ENCODE measurements at places on chromosomes 7 and 10. TPM values are rescaled to one million over a fixed set of nuclear protein-coding genes. Genes with fewer than 3 reads are reported as not detected.

The SPDYE5 gene
- 0.27 TPM for polyA plus RNA-seq

DNA sequence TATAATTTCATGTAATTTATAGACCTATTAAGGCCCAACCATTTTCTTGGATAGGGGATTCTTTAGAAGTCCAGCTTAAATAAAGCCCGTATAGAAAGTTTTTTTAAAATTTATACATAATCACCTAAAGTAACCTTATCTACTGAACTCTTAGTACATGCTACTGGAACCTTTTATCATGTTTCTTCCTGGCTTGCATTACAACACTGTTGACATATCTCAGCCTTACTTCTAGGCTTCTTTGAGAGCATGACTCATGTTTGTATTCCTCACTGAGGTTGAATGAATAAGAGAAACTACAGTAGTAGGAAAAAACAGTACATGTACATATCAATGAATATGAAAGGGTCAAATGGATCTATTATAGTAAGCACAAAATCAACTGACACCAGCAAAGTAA, 8.2 kb upstream of the MAGI2 start:
- no peak overlapping the region for H3K4me3 ChIP-seq
- no peaks in the 10 kb centered on the region for H3K4me1 ChIP-seq
- no peaks in the 10 kb centered on the region for H3K36me3 ChIP-seq
- H3K27me3 ChIP-seq, result no peaks in the 10 kb centered on the region

DNA sequence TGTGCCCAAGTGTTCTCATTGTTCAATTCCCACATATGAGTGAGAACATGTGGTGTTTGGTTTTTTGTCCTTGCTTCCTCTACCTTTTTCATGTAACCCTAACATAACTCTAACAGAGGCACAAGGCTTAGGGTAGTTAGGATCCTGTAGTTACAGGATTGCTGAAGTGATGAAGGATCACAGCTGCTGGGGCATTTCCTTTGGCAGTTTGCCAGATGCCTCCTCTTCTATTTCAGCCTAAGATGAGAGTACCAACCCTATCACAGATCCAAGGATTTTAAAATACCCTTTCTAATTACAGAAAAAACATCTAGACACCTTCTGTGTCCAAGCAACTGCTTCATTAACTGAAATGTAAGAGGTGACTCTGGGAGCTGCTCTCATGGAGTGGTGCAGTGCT, 141.7 kb upstream of the COL1A2 start:
- no peak overlapping the region for H3K4me3 ChIP-seq
- no peaks in the 10 kb centered on the region for H3K4me1 ChIP-seq
- H3K27me3 ChIP-seq, result no peaks in the 10 kb centered on the region
- DNase-seq, result no peak
- H3K27ac ChIP-seq, result no peak overlapping the region

DNA sequence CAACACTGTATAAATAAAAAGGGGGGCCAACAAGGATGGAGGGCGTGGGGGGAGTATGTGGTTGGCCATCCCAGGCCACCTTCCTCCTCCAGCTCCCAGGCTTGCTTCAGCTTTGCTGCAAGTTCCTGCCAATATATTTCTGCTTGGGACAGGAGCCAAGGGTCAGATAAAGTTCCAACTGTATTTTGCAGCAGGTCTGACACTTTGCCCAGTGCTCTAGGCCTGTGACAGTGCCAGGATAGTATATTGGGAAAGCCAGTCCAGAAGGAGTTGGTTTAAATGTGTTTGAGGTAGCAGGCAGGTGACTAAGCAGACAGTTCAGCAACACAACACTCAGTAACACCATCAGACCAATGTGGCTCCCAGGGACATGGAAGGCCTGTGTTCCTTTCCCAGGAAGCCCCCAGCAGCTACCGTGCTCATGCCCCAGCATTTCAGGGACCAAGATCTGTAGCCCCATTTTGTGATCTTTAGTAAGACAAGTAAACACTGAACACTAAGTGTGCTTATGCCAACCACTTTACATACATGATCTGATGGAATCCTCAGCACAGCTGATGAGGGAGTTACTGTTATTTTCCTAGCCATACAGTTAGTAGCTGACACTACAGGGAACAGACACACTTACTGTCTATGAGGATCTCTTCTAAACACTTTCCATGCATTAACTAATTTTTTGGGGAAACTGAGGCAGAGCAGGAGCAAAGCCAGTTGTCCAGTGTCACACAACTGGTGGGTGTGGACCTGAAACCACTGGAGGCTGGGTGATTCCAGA, 38.9 kb downstream of the DNAJB12 start:
- no peaks in the 10 kb centered on the region for H3K27me3 ChIP-seq
- no peak overlapping the region for H3K27ac ChIP-seq
- H3K4me3 ChIP-seq, result no peak overlapping the region
- no peak for DNase-seq
- peaks cover 54% of the 10 kb centered on the region for H3K4me1 ChIP-seq
- no peaks in the 10 kb centered on the region for H3K36me3 ChIP-seq

- no peak overlapping the region for H3K4me3 ChIP-seq
- H3K27me3 ChIP-seq, result no peaks in the 10 kb centered on the region
- H3K4me1 ChIP-seq, result no peaks in the 10 kb centered on the region
- no peaks in the 10 kb centered on the region for H3K36me3 ChIP-seq
- no peak overlapping the region for H3K27ac ChIP-seq
Measured at GRCh38 chr10:120494313-120494710, 37.3 kb downstream of the PLPP4 start.

DNA sequence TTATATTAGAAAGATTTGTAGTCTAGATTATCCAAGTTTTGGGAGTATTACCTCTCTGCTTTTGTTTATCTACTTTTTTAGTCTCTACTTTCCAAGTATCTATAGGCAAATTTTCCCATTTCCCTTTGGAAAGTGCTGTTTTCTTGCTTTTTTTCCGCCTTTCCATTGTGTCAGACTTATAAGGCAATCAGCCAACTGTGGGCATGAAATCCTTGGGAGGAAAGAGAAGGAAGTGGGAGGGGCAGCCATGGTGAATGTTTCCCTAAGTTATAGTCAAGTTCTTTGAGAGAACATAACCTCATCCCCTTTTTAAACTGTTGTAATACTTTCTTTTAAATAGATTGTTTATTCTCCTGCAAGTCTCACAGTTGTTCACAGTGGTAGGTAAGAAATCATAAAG, 52.6 kb downstream of the PTEN start:
- peaks cover 10% of the 10 kb centered on the region for H3K36me3 ChIP-seq
- peaks cover 12% of the 10 kb centered on the region for H3K4me1 ChIP-seq
- no peak for DNase-seq
- no peak overlapping the region for H3K4me3 ChIP-seq
- no peak overlapping the region for H3K27ac ChIP-seq
- H3K27me3 ChIP-seq, result no peaks in the 10 kb centered on the region

DNA sequence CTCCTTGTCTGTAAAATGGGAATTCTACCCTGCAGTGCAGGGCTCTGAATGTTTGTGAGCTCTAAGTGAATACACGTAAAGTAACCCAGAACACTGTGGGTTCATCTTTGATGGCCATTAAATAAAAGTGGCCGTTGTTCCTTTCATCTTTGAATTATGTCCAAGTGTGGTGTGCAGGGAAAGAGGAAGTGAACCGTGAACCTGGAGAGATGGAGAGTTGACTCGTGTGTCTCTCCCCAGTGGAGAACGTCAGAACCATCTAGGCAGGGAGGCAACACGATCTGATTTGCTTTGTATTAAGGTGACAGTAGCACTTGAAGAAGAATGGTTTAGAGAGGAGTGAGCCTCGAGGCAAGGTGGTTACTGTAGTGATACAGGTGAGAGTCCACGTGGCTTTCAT, 93.5 kb upstream of the GJD4 start:
- H3K36me3 ChIP-seq, result no peaks in the 10 kb centered on the region
- H3K4me1 ChIP-seq, result peaks cover 53% of the 10 kb centered on the region
- no peaks in the 10 kb centered on the region for H3K27me3 ChIP-seq
- DNase-seq, result no peak

All from B cell (primary cell).